NCI-H1930 (cell line): ENCODE measurements at places on chromosomes 12 and 14.
A peak's percentile ranks its signal among the peaks of the same experiment; 100 is the strongest.

- no peak for DNase-seq
These were observed 2.9 kb upstream of the RNU6-8 start for GRCh38 chr14:32205984-32206383.

- DNase-seq: peak; percentile 41
These were observed at the start of gene ARHGEF25 for GRCh38 chr12:57611108-57611826. TSS of gene ARHGEF25 (plus strand) at chr12:57611435. CDS start at chr12:57611895, 460 bp downstream.

DNA sequence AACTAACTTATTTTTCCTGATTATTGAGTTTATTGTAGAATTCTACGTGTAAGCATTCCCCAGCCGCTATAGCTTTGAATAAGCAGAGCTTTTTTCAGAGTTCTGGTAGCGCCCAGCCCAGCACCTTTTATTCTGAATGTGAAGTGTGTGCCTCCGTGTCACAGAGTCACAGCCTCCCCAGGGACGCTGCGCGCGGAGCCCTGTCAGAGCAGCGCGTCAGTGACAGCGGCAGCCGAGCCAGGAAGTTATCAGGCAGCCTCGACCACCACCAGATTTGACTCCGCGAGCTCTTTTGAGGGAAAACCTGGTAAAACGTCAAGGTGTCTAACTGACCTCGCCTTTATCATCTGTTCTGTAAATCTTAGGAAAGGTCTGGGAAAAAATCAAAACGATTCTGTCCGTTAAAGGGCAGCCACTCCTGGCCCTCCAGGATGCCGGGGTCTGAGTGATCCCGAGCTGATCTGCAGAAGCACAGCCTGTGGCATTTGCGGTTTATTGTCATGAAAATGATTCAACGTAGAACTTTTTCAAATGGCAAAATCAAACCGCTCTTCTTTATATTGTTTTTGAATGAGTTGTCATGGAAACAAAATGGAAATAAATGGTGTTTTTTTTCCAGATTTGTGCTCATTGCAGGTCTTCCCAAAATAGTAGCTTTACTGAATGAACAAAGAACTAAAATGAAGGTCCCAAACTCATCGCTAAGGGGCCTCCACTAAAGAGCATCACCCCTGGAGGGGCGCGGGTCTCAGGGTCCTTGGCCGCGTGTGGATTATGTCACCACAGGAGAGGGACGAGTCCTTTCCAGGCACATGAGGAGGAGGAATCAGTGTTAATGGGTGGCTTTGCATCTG is 43.1 kb upstream of the MMP17 start:
- no peak for DNase-seq

GRCh38 chr12:49675137-49675536 is 32.1 kb downstream of the FMNL3 start:
- no peak for DNase-seq

DNA sequence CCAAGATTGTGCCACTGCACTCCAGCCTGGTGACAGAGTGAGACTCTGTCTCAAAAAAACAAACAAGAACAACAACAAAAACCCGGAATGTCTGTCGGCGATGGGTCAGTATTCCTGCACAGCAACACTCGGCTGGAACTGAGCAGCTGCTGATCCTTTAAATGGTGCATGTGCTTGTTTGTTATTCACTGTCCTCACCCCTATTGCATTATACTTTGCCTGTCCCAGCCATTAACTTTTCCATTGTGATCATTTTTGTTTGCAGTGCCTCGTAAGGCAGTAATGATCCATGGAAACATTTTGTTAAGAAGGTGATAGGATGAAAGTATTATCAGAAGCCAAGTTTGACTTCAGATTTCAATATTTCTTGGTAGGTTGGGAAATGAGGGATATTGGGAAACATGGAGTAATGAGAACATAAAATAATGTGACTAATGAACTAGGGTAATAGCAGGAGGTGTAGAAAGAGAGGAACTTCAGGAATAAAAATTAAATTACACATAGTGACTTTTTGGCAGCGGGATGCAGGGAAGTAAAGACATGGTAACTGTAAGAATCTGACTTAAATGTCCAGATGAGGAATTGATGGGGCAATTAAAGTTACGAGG is 6.1 kb downstream of the ACSS3 start:
- DNase-seq: no peak

GRCh38 chr12:109621901-109622364 is 48.3 kb downstream of the MVK start:
- no peak for DNase-seq

GRCh38 chr12:73817161-73817560 is 720.5 kb upstream of the ATXN7L3B start:
- no peak for DNase-seq

- DNase-seq: no peak
These were observed 32.7 kb downstream of the DIP2B start for GRCh38 chr12:50537538-50537919.

- DNase-seq: no peak
These were observed 832 bp upstream of the CACNA2D4 start for GRCh38 chr12:1919284-1919683.

GRCh38 chr12:39990122-39991101 is 115.5 kb downstream of the SLC2A13 start:
- peak; percentile 22 for DNase-seq

DNA sequence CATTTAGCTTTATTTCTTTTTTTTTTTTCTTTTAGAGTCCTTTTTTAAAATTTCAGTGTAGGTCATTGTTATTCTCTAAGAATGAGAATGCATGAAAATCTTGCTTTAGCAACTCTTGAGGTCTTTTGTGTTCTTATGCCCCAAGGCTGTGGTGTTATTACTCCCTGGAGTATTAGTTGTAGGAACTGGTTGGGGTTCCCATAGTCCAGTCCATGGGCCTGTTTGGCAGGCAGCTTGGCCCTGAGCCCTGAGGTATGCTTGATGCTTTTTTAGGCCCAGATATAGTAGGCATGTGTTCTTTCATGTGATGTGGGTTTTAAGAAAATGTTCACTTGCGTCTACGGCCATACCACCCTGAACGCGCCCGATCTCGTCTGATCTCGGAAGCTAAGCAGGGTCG is 1.6 kb downstream of the FAM234B start:
- DNase-seq: no peak

GRCh38 chr14:88960496-88960895 is 136.0 kb downstream of the TTC8 start:
- DNase-seq: no peak
